A172 (cell line): ENCODE measurements at places on chromosomes 1 and 21. TPM values are rescaled to one million over a fixed set of nuclear protein-coding genes. Genes with fewer than 3 reads are reported as not detected.

DNA sequence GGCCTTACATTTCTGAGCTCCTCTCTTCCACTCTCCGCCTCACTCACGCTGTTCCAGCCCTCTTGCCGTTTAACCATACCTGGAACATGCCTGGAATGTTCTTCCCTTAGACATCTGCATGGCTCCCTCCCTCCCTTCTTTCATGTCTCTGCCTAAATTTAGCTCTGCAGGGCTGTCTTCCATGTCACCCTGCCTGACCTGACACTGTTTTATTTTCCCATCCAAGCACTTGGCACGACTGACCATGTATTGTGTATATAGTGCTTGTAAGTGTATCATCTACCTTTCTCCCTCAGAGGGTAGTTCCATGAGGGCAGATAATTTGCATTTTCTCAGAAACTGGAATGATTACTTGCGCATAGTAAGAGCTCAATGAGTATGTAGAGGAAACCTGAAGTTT lies 47.3 kb downstream of the ST6GALNAC3 start:
- DNase-seq: no peak

GRCh38 chr1:51878616-51879336 lies at the start of gene NRDC:
TSS of gene NRDC (minus strand) at chr1:51878727. CDS start at chr1:51878615, 112 bp downstream.
- DNase-seq: peak; percentile 99

- no peak for DNase-seq
These were observed 201.0 kb downstream of the NRIP1 start for GRCh38 chr21:14863745-14864210.

DNA sequence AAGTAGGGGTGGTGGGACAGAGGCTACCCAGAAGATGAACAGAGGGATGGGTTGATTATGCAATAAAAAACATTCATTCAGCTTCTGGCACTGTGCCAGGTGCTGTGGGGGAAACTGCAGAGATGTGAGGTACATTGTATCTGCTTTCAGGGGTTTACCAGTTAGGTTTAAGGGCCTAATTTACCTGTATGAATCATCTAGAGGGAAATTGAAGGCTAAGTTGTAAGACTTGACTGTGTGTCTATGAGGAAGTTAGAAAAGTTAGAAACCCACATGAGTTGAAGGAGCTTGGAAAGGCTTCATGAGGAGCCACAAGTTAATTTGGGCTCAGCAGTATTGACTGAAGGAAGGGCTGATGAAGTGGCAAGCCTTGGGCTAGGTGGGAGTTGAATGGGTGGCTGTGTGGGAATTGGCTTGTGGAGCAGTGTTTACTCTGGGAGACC lies 36.7 kb upstream of the APOBEC4 start:
- no peak for DNase-seq

DNA sequence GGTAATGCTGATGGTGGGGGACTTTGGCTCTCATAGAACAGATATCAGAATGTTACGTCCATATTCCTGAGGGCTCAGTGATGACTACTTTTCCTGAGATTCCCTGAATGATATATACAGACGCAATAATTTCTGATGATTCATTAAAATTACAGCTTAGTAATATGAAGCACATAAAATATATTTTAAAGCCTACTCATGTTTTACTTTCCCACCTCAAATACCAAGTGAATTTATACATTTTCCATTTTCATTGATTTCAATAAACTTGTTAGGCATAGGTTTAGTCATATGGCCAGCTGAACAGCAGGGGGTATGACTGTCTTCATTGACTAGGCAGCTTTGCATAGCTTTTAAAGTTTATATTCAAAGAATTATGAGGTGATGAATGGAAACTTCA lies 26.2 kb upstream of the PDC start:
- DNase-seq: no peak

- no peak for DNase-seq
These were observed 5.0 kb downstream of the TRIT1 start for GRCh38 chr1:39877980-39878956.

GRCh38 chr1:9108056-9108665 lies 20.7 kb downstream of the GPR157 start:
- no peak for DNase-seq

DNA sequence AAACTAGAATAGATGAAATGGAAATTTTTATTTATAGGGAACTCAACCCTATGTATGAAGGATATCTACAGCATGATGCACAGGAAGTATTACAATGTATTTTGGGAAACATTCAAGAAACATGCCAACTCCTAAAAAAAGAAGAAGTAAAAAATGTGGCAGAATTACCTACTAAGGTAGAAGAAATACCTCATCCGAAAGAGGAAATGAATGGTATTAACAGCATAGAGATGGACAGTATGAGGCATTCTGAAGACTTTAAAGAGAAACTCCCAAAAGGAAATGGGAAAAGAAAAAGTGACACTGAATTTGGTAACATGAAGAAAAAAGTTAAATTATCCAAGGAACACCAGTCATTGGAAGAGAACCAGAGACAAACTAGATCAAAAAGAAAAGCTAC lies 7.9 kb downstream of the USP1 start:
- DNase-seq: no peak

DNA sequence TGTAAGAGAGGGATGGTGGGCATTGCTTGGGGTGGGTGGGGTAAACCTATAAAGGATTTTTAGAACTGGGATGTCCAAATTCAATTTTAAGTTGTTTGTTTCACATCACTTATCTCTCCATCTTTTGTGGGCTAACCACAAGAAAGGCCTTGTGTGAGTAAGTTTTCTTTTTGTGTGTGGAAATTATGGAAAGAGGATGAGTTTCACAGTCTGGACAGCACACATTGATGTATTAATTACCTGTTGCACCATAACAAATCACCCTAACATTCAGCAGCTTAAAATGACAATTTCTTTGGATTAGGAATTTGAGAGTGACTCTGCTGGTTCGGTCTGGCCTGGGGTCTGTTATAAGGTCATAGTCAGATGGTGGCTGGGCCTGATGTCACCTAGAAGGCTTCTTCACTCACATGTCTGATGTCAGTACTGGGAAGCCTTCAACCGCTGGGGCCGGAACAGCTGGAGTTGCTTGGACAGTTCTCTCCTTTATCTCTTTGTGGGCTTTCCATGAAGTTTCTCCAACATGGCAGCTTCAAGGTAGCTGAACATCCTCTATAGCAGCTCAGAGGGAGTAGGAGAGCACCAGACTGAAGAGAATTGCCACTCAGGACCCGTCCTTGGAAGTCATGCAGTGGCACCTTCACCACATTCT lies 2.0 kb upstream of the COL9A2 start:
- no peak for DNase-seq

GRCh38 chr1:233340966-233341516 lies 13.5 kb downstream of the MAP3K21 start:
- DNase-seq: no peak

DNA sequence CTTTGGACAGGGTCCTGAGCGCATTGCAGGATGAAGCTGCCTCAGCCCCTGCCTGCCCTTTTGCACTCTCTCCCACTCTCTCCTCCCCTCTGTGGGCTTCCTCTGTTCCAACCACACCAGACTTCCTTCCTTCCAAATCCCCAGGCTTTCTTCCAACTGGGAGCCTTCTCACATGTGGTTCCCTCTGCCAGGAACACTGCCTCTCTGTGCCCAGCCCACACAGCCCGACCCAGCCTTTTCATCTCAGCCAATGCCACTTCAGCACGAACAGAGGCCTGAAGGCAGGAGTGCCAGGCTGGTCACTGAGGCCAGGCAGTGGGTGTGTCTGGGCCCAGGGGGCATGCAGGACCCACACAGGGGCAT lies 5.9 kb downstream of the SELENON start:
- no peak for DNase-seq

DNA sequence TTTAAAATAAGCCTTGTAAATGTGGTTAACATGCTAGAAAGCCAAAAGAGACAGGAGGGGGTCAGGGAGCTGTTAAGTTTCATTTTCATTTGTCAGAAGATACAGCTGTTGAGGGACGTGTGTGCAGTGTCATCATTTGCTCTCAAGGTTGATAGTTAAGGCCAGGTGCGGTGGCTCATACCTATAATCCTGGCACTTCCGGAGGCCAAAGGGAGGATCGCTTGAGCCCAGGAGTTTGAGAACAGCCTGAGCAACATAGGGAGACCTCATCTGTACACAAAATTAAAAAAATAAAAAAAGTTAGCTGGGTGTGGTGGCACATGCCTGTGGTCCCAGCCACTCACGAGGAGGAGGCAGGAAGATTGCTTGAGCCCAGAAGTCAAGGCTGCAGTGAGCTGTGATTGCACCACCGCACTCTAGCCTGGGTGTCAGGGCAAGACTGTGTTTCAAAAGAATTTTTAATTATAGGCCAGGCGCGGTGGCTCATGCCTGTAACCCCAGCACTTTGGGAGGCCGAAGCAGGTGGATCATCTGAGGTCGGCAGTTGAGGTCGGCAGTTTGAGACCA lies 22.7 kb downstream of the ZBTB8OS start:
- DNase-seq: no peak

GJB5 gene
- 0.29 TPM in 1 of 2 replicates, not detected in the other for total RNA-seq

ETV3L gene
- not detected in 2 replicates for total RNA-seq

SMPDL3B gene
- 1.5 TPM in 1 of 2 replicates, not detected in the other for total RNA-seq

MARK1 gene
- 0.34 and 1.2 TPM in 2 replicates for total RNA-seq

ZBTB7B gene
- 27.3 and 29.5 TPM in 2 replicates for total RNA-seq

OLFML2B gene
- 1.9 and 2.3 TPM in 2 replicates for total RNA-seq

SIK1 gene
- 4.9 and 8.5 TPM in 2 replicates for total RNA-seq
